ENCODE measurements at places on chromosomes 6 and 20.
A peak's percentile ranks its signal among the peaks of the same experiment; 100 is the strongest.

GRCh38 chr6:10140824-10141223, 274.1 kb downstream of the TFAP2A start:
- DNase-seq = no peak

- no peak for DNase-seq
Observed at GRCh38 chr6:28810659-28811053, 113.1 kb downstream of the TRIM27 start.

DNA sequence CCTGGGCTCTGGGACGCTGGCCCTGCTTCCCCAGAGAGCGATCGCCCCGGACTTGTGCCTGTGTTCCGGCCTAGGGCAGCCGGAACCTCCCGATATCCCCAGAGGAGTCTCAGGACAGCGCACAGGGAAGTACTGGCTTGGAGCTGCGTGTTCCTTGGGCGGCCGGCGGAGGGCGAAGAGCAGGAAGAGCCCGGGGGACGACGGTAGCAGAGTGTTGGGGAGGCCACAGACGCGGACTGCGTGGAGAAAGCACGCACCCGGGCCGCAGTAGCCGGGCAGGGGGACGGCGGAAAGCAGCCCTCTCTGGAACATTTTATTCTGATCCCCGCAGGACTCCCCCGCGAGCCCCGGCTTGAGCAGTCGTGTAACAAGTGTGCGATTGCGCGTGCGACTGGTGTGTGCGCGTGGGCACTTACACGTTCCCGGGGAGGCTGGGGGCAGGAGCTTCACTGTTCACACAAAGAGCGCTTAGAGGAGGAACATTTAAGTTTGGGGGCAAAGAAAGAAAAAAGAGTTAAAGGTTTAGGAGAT, 36.1 kb downstream of the NCR2 start:
- DNase-seq = no peak

GRCh38 chr6:44655412-44656342, 268.2 kb downstream of the CDC5L start:
- DNase-seq = peak; percentile 66

- DNase-seq = no peak
Observed at GRCh38 chr6:39296745-39297640, 17.2 kb downstream of the KCNK17 start.

DNA sequence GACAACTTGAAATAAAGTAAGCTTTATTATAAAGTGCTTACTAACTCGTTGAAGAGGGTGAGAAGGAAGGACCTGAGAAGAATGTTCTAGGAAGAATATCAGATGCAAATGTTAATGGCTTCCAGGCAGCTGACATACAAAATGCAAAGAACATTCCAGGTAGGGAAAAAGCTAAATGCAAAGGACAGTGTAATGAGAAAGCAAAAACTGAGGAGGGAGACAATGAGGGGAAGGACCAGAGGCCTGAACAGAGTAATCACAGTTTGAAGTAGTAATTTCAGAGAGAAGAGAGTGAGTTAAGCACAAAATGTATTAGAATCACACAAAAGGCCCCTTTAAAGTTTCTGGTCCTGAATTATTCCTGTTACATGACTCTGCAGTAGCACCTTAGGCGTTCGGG, 81.3 kb downstream of the HMGCLL1 start:
- no peak for DNase-seq

DNA sequence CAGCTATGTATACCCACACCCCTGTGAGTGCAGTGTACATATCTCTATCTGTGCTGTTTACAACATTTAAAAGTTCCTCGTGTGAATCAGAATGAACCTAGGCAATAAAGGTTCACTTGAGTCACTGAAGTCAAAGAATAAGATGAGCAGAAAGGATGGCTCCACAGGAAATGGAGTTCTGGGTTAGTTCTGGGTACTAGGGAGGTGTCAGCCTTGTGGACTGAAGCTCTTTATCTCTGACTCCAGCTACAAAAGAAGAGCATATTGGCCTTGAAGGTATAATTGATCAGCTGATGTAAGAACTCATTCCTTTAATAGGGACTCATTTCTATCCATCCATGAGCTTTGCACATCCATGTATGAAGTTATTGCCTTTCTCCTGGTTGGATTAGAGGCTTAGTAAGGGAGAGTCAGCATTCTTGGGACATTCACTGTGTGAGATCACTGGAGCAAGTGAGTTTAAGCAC, 73.9 kb upstream of the BACH2 start:
- DNase-seq = no peak

DNA sequence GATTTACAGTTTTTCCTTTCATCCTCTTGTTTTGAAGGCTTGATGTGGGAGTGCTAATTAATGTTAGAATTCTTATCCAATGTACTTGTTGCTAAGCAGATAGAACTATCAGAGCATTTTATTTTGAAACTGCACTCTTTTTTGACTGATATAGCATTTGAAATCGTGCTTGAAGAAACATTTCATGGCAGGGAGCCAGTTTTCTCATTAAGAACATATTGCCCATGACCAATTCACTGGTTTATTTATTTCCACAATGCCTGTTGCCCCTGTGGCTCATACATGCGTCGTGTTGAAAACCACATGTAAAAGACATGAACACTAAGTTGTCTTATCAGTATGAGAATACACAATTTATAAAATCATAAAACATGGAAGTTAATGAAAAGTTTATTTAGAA, 479.7 kb upstream of the FLRT3 start:
- DNase-seq = no peak

DNA sequence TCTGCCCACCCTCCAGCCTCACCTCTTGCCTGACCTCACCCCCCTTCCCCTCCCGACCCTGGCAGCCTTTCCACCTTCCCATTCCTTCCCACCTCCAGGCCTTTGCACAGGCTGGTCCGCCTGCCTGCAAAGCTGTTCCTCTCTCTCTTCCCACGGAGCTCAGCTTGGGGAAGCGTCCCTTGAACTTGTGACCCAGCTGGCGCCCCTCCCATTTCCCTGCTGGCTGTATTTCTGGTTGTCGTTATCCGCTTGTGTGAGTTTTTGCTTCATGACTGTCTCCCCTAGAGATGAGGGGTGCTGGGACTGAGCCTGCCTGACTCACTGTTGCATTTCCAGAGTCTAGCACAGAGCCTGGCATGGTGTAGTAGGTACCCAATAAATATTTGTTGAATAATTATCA, 32.5 kb downstream of the VSTM2L start:
- no peak for DNase-seq

DNA sequence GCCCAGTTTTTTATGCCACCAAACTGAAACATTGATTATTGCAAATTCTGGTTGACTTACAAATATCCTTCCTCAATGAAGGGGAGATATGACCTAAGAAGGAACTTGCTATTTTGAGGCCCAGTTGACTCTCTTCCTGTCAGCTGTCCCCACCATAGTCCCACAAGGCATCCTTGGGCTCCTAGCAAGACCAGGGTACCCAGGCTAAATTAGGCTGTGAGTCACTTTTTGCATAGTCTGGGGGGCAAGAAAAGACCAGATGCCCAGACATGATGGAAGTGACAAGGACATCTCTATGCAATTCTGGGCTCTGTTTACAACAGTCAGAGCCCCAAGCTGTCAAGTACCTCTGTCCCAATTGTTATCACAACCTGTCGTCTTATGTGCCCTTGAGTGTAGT, 31.8 kb upstream of the MAFB start:
- no peak for DNase-seq

GRCh38 chr6:79894939-79895338, 52.4 kb downstream of the ELOVL4 start:
- DNase-seq = no peak

DNA sequence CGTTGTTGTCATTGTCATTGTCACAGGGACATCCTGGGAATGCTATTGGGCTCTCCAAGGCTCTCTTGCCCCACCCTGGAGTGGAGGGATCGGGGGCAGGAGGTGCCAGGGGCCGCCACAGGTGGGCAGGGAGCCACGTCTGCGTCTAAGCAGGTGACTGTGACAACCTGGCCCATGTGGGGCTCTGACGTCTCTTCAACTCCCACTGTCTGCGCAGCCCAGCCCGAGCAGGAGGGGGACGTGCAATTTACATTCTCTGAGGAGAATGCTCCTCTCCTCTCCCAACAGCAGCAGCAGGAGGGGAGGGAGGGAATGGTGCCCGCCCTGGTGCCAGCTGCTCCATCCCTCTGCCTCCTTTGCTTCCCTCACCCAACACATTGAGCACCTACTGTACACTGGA, 50.1 kb downstream of the GRM4 start:
- DNase-seq = no peak

GRCh38 chr6:145749632-145750031, 14.3 kb upstream of the EPM2A start:
- DNase-seq = no peak

- DNase-seq = no peak
Observed at GRCh38 chr6:31865205-31866118, 2.8 kb upstream of the NEU1 start.

DNA sequence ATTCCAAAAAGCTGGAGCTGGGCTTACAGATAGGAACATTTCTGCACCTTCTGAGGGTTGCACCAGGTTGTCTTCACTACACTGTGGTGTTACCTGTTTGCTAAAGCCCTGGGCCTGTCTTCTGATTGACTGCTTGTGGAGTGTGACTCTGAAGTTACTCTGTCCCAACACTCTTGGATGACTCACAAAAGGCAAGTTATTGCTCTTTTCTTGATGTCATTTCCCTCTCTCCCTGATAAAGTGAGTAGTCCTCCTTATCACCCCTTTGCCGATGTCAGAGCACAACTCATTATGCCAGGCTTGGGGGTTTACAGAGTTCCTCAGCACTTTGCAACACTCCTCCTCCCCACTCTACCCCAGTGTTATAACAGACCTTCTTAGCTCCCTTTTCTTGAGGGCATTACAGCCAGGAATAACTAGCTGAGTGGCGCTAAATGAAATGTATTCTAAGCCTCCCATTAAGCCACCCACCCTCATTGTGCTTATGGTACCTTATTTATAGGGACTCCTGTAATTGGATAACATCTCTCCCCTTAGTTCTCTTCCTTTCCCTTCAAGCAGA, 36.1 kb upstream of the NKX2-4 start:
- DNase-seq = no peak

DNA sequence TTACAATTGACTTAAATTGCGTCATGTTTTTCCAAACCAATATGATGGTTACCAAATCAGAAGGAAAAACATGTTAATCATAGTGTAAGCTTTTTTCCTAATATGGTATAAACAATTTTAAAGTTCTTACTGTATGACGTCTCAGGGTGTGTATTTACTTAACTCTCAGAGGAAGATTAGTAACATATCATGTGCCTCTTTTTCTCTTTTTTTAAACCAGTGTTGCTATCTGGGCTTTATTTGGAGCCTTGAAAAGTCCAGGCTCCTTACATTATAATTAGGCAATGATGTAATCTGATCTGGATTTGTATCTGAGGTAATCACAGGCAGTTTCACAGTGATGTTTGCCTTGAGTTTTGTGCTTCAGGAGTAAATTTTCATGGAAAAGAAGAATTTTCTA, 20.4 kb upstream of the RAB23 start:
- no peak for DNase-seq

DNA sequence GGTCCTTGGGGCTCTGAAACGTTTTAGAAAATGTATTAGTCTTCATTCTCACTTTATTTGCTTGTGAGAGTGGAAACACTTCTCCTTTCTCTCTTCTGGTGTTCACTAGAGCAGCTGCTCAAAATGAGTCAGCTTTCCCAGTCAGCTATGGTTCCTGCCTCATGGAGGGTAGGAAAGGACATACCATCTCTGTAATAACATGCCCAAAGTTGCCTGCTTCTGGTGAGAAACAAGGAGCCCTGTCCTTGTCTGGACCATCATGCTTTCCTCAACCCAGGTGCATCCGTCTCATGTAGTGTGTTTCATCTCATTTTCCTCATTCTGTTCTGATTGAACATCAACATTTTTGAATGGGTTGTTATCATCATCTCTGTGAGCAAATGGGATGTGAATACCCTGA, 17.1 kb upstream of the TINAG start:
- no peak for DNase-seq

GRCh38 chr20:41064377-41064776, 35.8 kb downstream of the TOP1 start:
- no peak for DNase-seq

GRCh38 chr20:44138867-44139266, 48.1 kb downstream of the JPH2 start:
- no peak for DNase-seq

- no peak for DNase-seq
Observed at GRCh38 chr20:51565298-51566144, 23.0 kb upstream of the NFATC2 start.

- no peak for DNase-seq
Observed at GRCh38 chr20:32534661-32535240, 50.4 kb downstream of the NOL4L start.

GRCh38 chr20:51411870-51412269, 130.6 kb downstream of the NFATC2 start:
- DNase-seq = no peak

- DNase-seq = no peak
Observed at GRCh38 chr6:72635636-72636035, 13.8 kb downstream of the KCNQ5 start.

DNA sequence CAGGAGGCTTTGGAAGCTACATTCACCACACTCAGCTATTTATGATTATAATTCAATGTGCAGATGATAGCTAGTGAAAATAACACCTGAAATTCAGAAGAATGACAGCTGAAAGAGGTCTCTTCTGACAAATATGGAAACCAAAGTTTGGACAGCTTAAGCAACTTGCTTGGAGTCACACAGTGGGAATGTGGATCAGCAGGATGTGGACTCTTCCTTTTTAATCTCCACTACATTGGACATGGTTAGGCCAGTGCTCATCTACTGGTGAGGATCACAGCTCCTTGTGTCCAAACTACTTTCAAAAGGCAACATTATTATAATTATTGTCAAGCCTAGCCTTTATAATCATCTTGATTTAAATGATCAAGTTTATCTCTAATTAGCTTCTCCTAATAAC, 10.4 kb downstream of the TRAPPC3L start:
- DNase-seq = no peak

- peak; percentile 48 for DNase-seq
Observed at GRCh38 chr6:89032599-89032998, 48.0 kb upstream of the PNRC1 start.

GRCh38 chr6:21133901-21134300, 459.6 kb upstream of the SOX4 start:
- DNase-seq = no peak

- no peak for DNase-seq
Observed at GRCh38 chr6:136945072-136945471, 23.0 kb downstream of the SLC35D3 start.

DNA sequence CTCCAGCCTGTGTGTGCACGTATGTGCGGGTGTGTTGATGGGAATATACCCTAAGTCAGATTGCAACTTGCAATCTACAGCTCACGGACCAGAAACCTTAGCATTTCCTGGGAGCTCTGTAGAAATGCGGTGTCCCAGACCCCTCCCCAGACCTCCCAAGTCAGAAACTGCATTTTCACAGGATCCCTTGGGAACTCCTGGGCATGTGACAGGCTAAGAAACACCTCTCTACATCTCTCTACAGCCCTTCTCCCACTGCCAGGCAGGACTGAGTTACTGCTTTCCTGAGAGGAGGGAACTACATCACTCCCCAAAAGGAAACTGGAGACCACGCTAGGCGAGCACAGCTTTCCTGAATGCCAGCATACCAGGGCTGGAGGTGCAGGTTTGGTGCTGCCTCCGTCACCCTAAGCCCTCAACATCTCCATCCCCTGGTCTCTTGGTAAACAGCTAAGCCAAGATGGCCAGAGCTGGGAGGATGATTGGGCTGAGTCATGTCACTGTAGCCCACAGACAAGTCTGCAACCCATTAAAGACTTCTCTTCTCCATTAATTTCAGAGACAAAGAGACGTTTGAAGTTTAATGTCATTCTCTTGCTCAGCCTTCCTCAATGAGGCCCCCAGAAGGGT, 194.4 kb downstream of the BMP7 start:
- DNase-seq = no peak

- DNase-seq = no peak
Observed at GRCh38 chr6:131631625-131632289, 3.7 kb upstream of the MED23 start.
